ENCODE measurements at places on chromosomes 6 and 20.

- no peak for DNase-seq
These were observed 2.4 kb downstream of the CD93 start for GRCh38 chr20:23083553-23084220.

GRCh38 chr6:148351309-148351708, 8.7 kb downstream of the SASH1 start:
- no peak for DNase-seq

GRCh38 chr6:89910902-89911240, 16.6 kb downstream of the GJA10 start:
- DNase-seq, result no peak

DNA sequence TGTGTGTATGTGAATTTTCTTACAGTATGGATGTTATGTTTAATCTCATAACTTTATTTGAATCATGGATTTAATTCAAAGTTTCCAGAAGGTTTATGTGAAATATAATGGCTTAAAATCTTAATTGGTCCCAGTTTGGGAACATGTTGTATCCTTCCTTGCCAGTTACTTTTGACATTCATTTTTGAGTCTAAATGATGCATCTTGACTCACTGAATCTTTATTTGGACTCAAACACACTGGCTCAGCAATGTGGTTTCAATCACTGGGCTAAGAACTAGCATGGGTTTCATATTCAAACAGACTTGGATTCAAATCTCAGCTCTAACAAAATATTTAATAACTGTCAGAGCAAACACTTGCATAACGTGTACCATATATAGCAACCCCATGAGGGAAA, 25.9 kb upstream of the TFAP2B start:
- DNase-seq, result no peak

DNA sequence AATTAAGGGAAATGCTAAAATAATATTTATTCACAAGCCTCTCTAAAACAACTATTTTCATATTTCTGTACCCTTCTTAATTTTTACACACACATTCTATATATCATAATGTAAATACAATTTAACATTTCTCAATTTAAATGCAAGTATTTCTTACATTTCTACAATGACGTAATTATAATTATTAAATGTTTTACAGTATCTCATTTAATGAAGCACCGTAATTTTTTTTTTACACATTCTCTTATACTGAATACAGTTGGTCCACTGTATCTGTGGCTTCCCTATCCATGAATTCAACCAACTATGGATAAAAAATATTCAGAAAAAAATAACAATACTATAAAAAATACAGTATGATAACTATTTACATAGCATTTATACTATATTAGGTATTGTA, 85.7 kb downstream of the AHI1 start:
- DNase-seq, result no peak

DNA sequence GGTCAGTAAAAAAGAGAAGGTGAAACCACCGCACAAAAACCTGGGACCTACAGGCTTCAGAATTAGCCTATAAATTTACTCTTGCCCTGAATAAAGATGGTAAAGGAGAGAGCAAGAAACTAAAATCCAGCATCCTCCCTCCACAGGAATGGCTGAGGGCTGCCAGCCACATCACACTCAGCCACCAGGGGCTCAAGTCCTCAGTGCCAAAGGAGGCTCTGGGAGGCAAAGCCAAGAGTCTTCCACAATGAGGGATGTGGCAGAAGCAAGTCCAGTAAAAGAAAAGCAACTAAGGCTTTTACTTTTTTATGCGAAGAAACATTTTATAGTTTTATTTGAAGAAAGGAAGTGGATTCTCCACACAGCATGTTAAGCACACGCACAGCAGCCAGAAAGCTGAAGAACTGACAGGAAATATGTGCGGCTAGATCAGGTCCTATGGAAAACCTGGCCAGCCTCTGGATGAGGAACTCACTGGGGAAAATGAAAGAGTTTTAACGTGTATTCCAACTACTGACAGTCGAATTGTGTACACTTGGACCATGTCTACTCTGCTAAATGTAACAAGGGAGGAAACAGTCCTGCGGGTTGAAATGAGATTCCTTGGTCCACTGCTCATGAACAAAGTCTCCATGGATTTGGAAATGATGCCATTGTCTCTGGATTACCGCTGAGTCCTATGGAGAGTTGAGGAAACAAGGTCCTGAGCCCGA, 219.4 kb upstream of the SSTR4 start:
- DNase-seq, result no peak

DNA sequence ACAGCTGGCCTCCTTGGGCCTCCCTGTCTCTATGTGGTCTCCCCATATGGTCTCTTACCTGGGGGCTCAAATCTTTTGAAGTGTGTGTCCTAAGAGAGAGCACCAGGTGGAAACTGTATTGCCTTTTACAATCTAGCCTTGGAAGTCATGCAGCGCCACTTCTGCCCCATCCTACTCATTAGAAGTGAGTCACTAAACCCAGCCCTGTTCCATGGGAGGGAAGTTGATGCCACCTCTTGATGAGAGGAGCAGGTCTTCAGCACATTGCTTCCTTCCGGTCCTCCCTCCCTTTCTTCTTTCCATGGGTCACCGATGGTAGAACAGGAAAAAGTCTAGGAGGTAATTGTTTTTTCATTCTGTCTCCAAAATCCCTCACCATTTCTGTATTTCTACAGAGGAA, 156.3 kb downstream of the FOXA2 start:
- no peak for DNase-seq

DNA sequence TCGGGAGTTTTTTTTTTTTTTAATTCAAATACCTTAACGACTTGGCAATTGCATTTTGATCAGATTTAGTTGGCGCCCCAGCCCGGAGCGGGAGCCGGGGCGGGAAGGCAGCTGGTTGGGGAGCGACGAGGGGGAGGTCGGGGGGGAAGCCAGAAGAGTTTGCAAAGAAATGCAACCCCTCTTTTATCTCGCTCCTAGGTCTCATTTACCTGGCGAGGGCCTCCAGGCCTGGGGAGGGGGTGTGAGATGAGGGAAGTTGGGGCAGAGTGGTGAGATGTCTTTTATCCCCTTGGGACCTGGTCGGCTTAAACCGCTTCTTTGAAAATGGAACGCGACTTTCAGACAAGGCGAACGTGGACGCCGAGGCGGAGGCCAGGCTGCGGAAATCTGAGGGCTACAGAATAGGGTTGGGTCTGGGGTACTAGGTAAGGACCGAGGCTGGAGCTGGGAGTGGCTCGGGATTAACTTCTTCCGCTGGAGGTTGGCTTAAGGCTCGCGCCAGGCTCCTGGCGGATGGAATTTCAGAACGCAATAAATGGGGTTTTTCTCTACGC, 40.3 kb downstream of the NCR2 start:
- DNase-seq, result no peak

DNA sequence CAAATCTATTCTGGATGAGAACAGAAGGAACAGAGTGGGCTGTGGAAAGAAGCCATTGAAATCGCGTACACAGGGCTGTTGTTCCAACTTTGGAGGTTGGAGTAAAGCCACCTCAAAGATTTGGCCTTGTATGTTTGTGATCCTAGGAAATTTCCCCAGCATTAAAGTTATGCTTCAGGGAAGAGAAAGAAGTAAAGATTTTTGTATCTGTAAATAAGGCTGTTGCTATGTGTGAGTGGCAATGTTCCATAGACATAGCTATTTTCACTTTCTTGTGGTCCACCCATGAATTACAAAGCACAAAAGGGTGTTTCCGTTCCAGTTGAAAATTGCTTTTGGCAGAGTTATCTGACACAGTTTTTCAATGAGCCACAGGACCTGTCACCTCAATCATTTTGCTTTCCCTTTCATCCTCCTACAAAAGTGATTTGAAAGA, 321.3 kb downstream of the TFAP2B start:
- no peak for DNase-seq

- no peak for DNase-seq
These were observed 361.5 kb downstream of the EPM2A start for GRCh38 chr6:145373826-145374225.

GRCh38 chr6:49698478-49698877, 14.9 kb downstream of the CRISP2 start:
- DNase-seq, result no peak

DNA sequence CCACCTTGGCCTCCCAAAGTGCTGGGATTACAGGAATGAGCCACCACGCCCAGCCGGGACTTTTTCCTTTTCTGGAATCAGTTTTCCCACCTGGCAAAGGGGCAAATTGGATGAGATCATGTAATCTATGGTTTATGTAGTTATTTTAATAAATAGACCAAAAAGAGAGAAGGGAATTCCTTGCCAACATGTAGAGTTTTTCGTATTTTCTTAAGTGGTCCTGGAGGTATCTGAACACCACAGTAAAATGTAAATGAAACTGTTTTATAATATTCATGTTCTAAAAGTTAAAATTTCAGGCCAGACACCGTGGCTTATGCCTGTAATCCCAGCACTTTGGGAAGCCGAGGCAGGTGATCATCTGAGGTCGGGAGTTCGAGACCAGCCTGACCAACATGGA, 185.1 kb upstream of the ZNF217 start:
- DNase-seq, result no peak

- peak; percentile 12 for DNase-seq
These were observed 72.9 kb upstream of the DTNBP1 start for GRCh38 chr6:15735567-15736265.
